ENCODE measurements at places on chromosomes 4 and X. TPM values are rescaled to one million over a fixed set of nuclear protein-coding genes. Genes with fewer than 3 reads are reported as not detected.

DNA sequence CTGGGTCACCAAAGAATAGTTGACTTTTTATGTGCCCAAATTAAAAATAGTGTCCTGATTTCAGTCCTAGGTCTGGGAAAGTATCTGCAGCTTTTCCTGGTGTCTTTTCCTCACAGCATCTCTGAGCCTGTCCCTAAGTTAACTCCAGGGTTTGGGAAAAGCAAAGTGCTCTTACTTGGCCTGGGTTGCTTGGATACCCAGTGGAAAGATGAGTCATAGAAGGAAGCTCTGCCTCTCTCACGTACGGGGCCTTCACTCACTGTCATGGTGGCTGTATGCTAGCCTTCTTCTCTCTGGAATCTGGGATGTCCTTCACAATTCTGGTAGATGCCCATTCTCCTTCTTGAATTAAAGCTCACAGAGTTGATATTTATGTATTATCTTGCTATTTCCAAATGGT, 607.3 kb downstream of the ANKRD50 start:
- no peak overlapping the region for H3K4me3 ChIP-seq
- no peaks in the 10 kb centered on the region for H3K36me3 ChIP-seq
- peak; percentile 52 for DNase-seq
- H3K4me1 ChIP-seq: no peaks in the 10 kb centered on the region
- H3K27ac ChIP-seq: no peak overlapping the region

RENBP gene
- total RNA-seq: 5.4 TPM

GRCh38 chr4:73929278-73929677, 52.5 kb downstream of the PF4 start:
- no peaks in the 10 kb centered on the region for H3K4me1 ChIP-seq
- DNase-seq: no peak
- no peak overlapping the region for H3K4me3 ChIP-seq
- no peak overlapping the region for H3K27ac ChIP-seq

- H3K27me3 ChIP-seq: no peaks in the 10 kb centered on the region
- no peaks in the 10 kb centered on the region for H3K4me1 ChIP-seq
- DNase-seq: no peak
- no peaks in the 10 kb centered on the region for H3K36me3 ChIP-seq
- H3K4me3 ChIP-seq: no peak overlapping the region
- H3K27ac ChIP-seq: no peak overlapping the region
These were observed 155.6 kb downstream of the LRBA start for GRCh38 chr4:150859453-150859852.

NCAPG gene
- total RNA-seq: 10.1 TPM

DNA sequence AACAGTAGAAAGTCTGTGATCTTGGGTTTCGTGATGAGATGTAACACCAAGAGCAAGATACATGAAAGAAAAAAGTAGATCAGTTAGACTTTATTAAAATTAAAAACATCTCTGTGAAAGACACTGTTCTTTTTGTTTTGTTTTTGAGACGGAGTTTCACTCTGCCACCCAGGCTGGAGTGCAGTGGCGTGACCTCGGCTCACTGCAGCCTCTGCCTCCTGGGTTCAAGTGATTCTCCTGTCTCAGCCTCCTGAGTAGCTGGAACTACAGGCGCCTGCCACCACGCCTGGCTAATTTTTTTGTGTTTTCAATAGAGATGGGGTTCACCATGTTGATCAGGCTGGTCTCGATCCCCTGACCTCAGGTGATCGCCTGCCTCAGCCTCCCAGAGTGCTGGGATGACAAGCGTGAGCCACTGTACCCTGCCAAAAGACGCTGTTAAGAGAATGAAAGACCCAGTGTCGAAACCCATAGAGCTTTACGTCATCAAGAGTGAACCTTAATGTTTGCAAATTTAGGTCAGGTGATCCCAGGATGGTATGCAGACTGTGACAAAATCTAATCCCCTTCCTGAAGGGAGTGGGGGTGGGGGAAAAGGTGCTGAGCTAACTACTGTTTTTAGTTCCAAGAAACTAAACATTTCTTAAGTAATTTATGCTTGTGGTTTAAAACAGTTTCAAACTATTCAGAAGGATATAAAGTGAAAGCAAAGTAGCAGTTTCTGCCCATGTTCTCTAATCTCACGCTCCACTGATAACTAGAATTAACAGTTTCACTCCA, 8.0 kb downstream of the OFD1 start:
- H3K4me3 ChIP-seq: no peak overlapping the region
- H3K27ac ChIP-seq: no peak overlapping the region
- H3K36me3 ChIP-seq: no peaks in the 10 kb centered on the region
- peaks cover under 1% of the 10 kb centered on the region for H3K4me1 ChIP-seq
- H3K27me3 ChIP-seq: no peaks in the 10 kb centered on the region
- DNase-seq: no peak

DNA sequence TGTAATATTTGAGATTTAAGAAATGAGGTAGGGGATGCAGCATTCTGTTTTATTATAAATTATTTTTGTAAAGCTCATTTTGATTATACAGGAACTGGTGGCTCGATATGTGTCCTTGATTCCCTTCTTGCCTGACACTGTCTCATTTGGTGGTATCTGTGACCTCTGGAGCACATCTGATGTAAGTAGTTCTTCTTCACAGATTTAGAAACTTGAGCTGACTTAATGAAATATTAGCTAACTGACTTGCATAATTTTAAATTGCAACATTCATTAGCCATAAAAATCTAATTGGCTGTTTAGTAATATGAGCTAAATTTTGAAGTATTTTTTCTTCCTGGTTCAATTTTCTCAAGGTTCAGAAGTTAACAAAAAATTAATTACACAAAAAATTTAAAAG, 69.1 kb downstream of the FBXL5 start:
- H3K4me1 ChIP-seq: no peaks in the 10 kb centered on the region
- no peak overlapping the region for H3K4me3 ChIP-seq
- no peaks in the 10 kb centered on the region for H3K27me3 ChIP-seq
- H3K27ac ChIP-seq: no peak overlapping the region

OTC gene
- total RNA-seq: not detected

DNA sequence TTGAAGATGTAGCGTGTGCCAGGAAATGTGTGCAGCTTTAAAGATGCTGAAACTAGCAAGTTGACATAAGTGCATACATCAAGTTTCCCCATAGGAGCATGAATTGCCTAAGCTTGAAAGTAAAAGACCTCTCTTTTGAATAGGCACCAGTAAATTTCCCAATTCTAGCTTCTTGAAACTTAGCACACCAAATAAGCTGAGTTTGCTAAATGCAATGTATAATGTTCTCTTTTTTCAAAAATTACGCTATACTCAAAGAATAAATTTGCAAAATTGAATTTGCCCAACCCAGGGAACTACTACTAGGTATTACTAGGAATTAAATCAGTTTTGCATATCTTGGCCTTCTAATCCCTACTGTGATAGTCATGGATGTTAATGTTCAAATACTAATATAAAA, 923.9 kb upstream of the LCORL start:
- no peak for DNase-seq
- H3K27ac ChIP-seq: no peak overlapping the region
- no peaks in the 10 kb centered on the region for H3K36me3 ChIP-seq

- H3K36me3 ChIP-seq: no peaks in the 10 kb centered on the region
- no peaks in the 10 kb centered on the region for H3K4me1 ChIP-seq
- H3K27me3 ChIP-seq: no peaks in the 10 kb centered on the region
These were observed at the start of gene TCEAL8 for GRCh38 chrX:103254921-103255493. Gene TCEAL8, minus strand, starts transcription at chrX:103255155. Its CDS starts 1,176 bp downstream, at chrX:103253979.

MSX1 gene
- 1.3 TPM for total RNA-seq

- H3K27me3 ChIP-seq: no peaks in the 10 kb centered on the region
- H3K4me1 ChIP-seq: no peaks in the 10 kb centered on the region
- H3K27ac ChIP-seq: no peak overlapping the region
These were observed 162.6 kb downstream of the PRR32 start for GRCh38 chrX:126982158-126982557.

FABP2 gene
- total RNA-seq: not detected

Data from fibroblast of lung (primary cell).